ENCODE measurements at places on chromosomes 2 and 18. TPM values are rescaled to one million over a fixed set of nuclear protein-coding genes. Genes with fewer than 3 reads are reported as not detected.

GRCh38 chr18:62715759-62716615, 646 bp downstream of the PHLPP1 start:
- peak; percentile 52 for DNase-seq

DNA sequence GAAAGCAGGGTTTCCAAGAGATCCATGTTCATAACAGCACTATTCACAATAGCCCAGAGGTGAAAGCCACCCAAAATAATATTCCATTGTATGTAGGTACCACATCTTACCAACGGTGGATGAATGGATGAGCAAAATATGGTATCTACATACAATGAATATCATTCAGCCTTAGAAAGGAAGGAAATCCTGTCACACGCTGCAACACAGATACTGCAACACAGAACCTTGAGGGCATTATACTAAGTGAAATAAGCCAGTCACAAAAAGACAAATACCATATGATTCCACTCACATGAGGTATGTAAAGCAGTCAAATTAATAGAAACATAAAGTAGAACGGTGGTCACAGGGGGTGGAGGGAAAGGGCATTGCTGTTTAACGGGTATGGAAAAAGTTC, 155.7 kb downstream of the DTNB start:
- DNase-seq: no peak

Gene ANKMY1
- 12.2 TPM for polyA plus RNA-seq

DNA sequence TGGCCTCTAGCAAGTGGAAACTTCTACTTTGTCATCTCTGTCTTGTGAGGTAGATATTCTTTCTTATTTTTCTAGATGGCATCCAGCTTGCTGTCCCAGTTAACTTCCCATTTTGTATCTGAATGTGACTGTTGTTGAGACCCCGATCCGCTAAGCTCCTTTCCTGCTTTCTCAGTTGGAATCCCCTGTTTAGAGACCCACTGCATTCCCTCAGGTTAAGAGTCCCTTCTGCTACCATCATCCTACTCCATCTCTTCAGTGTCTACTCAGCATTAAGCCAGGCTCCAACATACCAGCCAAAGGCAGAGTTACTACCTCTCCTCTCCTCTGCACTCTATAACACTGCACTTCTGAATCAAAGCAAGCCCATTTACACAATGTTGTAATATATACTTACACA, 1300.4 kb upstream of the CHAC2 start:
- DNase-seq: no peak

Gene EFR3B
- polyA plus RNA-seq: 7.5 TPM

GRCh38 chr2:178271629-178272333, 77.5 kb downstream of the OSBPL6 start:
- peak; percentile 41 for DNase-seq

DNA sequence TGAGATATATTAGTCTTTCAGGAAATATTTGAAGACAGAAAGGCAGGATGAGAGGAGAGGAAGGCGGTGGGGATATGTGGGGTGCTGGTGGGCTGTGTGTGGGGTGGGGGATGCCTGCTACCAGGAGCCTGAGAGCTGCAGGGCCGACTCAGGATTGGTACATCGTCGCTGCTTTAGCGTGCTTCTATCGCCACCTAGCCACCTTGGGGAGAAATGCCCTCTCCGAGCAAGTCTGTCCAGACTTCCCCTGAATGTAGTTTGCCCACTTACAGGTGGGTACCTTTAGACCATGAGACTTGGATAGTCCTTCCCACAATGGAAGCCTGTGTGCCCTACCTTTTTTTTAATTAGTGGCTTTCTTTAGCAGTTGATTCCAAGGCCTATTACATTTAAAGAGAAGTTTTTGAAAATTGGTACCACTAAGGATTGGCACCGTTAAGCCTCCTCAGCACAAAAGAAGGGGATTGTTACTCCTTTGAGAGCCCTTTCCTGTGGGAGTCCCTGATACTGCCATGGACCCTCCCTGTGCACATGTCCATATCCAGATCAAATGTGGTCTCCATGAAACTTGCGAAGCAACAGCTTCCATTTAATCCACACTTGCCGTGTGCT, 114.1 kb upstream of the NDUFV2 start:
- peak; percentile 67 for DNase-seq

- DNase-seq: no peak
Measured at GRCh38 chr2:190563646-190564045, 29.1 kb upstream of the NEMP2 start.

DNA sequence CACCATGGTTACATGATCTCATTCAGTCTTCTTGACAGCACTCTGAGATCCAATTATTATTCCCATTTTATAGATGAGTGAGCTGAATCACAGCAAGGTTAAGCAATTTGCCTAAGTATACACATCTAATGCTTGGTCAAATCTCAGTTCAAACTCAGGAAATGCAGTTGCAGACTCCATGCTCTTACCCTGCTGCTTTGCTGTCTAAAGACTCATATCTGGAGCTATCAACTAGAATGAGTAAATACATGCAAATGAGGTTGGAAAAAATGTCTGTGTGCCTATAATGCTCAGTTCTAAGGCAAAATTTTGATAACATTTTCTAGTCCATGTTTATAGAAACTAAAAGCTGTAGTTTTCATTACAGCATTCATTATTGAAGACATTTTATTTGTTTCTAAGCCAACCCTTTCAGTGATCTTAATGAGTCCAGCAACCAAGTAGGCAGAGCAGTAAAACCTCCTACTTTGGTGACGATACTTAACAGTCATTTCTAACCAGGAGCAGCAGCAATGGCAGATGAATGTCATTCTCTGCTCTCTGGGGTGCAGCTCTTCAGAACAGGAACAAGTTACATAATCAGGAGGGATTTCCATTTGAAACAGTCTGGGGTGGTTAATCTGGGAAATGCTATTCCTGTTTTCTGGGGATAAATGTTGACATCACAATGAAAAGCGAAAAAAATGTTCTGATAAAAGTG, 396.8 kb upstream of the UBE2E3 start:
- no peak for DNase-seq

Gene CETN1
- polyA plus RNA-seq: not detected

- no peak for DNase-seq
Measured at GRCh38 chr2:160010361-160011145, 51.9 kb downstream of the PLA2R1 start.

DNA sequence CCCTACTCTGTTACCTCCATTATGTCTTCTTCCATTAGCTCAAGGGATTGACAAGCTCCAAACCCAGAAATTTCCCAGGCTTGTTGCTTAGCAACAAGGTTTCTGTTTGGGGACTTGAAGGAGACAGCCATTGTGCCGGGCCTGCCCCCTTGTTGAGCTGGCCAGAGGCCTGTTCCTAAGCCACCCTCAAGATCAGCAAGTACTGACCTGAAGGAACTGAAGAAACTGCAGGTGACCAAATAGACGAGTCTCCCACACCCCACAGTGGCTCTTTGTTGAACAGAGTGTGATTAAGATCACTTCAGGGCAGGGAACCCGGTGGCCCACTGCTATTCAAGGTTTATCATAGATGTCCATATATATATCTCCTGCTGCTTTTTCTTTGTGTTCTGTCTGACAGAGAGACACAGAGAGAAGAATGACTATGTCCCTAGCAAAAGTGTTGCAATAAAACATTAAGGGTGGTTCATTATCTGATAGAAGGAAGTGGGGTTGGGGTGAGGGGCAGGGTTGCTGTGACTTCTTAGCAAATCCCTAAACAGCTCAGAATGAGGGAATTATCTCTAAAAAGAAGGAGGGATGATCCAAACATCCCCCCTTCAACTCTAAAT, 69.2 kb downstream of the RNF144A start:
- no peak for DNase-seq

Gene B3GNT7
- polyA plus RNA-seq: 4.4 TPM

- DNase-seq: no peak
Measured at GRCh38 chr2:195202163-195202845, 454.7 kb upstream of the SLC39A10 start.

- DNase-seq: no peak
Measured at GRCh38 chr2:138365581-138365980, 136.0 kb upstream of the SPOPL start.

- DNase-seq: no peak
Measured at GRCh38 chr2:237300739-237301138, 113.2 kb downstream of the COL6A3 start.

DNA sequence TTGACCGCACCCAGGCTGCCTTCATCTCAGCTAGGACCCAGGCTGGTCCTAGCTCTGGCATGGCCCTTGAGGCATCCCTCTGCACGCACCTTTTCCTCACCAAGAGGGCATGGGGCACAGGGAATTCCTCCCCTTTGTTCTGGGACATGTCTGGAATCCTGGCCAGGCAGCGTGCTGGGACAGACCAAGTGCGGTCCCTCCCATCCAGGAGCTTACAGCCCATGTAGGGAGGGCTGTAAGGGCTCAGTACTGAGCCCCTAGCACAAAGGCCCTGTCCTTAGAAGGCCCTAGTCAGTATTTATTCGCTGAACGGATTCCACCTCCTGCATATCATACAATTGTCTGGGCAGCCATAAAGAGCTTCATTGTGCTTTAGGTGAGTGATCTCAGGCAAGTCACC, 3.0 kb downstream of the TMEM37 start:
- DNase-seq: no peak

- no peak for DNase-seq
Measured at GRCh38 chr2:216017365-216017764, 4.0 kb upstream of the MREG start.

- no peak for DNase-seq
Measured at GRCh38 chr18:47381975-47382570, 130.6 kb upstream of the SKOR2 start.

DNA sequence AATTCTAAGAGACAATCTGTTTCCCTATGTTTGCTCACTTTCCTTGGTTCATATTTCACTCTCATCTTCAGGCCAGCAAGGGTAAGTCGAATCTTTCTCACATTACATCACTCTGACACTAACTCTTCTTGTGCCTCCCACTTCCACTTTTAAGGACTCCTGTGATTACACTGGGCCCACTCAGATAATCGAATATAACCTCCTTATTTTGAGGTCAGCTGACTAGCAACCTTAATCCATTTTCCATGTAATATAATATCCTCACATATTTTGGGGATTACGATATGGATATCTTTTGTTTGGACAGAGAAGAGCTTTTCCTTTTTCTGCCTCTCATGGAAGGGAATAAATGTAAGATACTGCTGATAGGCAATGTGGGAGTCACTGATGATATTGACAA, 2015.7 kb upstream of the LRRTM1 start:
- DNase-seq: no peak

DNA sequence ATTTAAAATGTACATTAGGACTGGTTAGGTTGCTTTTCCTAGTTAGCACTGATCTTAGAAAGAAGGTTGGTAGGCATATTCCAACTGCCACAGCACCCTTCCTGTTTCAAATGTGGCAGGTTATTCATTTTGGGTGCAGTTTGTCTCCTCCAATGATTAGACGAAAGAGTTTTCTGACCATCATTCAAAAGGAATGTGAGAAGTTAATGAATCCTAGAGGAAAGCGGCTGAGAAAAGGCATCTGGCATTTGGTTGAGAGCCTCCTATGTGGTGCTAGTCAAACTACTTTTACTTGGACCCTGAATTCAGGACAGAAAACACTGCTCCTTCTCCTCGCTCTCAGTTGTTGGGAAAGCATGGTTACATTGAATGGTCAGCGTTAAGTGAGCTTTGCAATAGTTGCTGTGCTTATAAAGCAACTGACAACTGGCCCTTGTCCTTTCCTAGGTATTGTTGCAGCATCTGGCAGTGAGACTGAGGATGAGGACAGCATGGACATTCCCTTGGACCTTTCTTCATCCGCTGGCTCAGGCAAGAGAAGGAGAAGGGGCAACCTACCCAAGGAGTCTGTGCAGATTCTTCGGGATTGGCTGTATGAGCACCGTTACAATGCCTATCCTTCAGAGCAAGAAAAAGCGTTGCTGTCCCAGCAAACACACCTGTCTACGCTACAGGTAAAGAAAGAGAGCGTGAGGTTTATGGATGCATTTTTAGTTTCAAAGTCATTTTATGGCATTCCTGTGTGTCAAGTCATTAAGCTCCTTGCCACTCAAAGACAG, 6.1 kb downstream of the TGIF1 start:
- DNase-seq: no peak

DNA sequence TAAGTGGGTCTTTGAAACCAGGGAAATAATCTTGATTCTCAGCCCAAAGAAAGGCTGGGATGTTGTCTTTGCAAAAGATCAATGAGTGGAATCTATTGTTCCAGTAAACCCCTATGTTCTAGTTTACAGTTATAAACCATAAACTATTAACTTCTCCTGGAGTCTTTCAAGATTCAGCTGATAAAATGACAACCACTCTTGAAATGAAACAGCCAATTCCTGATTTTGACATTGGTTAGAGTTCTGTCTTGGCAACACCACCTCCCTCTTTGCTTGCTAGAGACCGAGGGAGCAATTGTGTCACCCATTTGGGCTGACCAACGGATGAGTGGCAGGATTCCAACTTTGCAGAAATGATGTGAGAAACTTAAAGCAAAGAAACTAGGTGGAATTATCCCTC, 746.9 kb downstream of the SLC4A3 start:
- no peak for DNase-seq

Gene SKOR2
- not detected for polyA plus RNA-seq

DNA sequence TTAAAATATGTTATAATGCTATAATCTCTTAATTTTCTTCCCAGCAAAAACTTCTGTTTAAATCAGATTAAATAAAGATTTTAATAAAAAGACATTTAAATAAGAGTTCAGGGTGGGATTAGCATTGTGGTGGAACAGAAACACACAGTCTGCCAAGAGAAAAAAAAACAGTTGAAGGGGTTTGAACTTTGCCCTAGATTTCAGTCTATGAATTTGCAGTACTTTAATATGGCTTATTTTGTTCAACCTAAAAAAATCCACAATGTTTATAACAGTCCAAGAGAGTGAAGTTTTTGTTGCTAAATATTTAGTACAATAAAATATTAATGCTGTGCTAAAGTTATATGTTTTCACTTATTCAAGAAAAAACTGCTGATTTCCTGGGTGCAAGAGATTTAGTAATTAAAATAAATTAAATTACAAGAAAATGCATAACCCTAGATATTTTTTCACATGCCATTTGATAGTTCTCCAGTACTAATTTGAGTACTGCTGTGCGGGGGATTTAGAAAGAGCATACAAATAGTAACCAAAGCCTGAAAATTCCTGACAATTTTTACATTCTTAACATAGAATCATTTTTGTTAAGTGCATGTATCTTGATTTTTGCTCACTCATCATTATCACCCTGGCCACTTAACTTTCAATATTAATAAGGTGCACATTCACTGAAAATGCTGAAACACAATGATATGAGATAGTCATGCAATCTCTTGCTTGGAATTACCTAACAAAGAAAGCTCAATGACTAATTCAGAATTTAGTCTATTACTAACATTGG, 52.6 kb downstream of the SLC40A1 start:
- DNase-seq: no peak

Gene ZSWIM2
- not detected for polyA plus RNA-seq

Gene SERPINB7
- not detected for polyA plus RNA-seq

DNA sequence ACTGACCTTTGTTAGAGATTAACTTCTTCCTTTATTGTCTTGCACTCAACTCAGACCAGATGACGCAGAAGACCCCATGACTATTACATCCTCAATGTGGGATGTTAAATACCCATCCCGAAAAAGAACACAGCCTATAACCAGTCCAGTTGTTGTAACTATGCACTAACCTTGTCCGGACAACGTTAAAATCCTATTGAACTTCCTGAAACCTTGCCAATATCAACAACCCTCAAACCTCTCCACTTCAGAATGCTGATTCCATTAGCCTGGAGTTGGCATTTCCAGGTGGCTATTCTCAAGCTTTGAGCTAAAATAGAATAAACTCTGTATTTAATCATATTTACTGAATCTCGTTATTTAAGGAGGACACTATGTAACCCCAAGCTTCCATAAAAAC, 13.6 kb downstream of the NMS start:
- no peak for DNase-seq

All from left lung (tissue), 14 donors.